ENCODE measurements at places on chromosomes 5 and 9. TPM values are rescaled to one million over a fixed set of nuclear protein-coding genes. Genes with fewer than 3 reads are reported as not detected.

Gene ACSL6
- total RNA-seq: 0.20 TPM

- H3K4me1 ChIP-seq: no peaks in the 10 kb centered on the region
- H3K27ac ChIP-seq: no peak overlapping the region
- H3K36me3 ChIP-seq: no peaks in the 10 kb centered on the region
- no peak for DNase-seq
- no peak overlapping the region for H3K4me3 ChIP-seq
Measured at GRCh38 chr5:30539004-30539634, 654.4 kb upstream of the CDH6 start.

- no peak for DNase-seq
- H3K27ac ChIP-seq: no peak overlapping the region
- no peaks in the 10 kb centered on the region for H3K4me1 ChIP-seq
- no peak overlapping the region for H3K4me3 ChIP-seq
Measured at GRCh38 chr9:88680505-88681160, 145.7 kb downstream of the NXNL2 start.

GRCh38 chr5:140674211-140674610 is 835 bp upstream of the DND1 start:
- no peaks in the 10 kb centered on the region for H3K27me3 ChIP-seq
- no peak overlapping the region for H3K4me3 ChIP-seq
- no peak overlapping the region for H3K27ac ChIP-seq
- no peaks in the 10 kb centered on the region for H3K4me1 ChIP-seq

DNA sequence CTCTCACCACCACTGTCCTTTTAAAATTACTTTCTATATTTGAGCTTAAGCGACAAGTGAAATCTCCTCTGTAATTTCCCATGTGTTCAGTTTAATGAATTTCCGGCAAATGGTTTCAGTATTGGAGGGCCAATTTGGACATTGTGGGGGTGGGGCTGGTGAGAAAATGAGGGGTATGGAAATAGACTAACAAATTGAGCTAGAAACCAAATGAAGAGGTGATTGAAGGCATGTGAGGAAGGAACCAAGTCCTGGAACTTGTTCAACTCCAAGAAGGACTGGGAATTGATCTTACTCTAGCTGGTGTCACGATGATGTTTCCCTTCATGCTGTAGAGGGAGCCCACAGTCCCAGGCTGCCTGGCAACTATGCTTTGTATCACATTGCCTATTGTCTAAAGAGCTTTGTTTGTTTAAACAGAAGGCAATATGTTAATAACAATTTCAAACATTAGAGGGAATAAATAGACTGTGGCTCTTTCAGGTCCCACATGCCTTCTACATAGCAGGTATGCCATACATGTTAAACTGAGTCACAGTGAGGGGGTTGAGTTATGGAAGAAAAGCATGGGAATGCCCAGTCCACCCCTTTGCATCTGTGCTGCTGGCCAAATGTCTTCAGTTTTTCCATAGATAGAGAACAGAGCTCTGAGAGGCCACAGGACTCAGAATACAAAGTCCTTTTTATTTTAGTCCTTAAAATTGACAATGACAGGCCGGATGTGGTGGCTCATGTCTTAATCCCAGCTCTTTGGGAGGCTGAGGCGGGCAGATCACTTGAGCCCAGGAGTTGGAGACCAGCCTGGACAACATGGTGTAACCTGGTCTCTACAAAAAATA is 25.0 kb upstream of the MATR3 start:
- no peaks in the 10 kb centered on the region for H3K36me3 ChIP-seq
- H3K4me3 ChIP-seq: no peak overlapping the region
- peaks cover 29% of the 10 kb centered on the region for H3K4me1 ChIP-seq
- no peak for DNase-seq

GRCh38 chr5:78794693-78795215 is 146.2 kb upstream of the LHFPL2 start:
- no peak overlapping the region for H3K4me3 ChIP-seq
- H3K27ac ChIP-seq: no peak overlapping the region

DNA sequence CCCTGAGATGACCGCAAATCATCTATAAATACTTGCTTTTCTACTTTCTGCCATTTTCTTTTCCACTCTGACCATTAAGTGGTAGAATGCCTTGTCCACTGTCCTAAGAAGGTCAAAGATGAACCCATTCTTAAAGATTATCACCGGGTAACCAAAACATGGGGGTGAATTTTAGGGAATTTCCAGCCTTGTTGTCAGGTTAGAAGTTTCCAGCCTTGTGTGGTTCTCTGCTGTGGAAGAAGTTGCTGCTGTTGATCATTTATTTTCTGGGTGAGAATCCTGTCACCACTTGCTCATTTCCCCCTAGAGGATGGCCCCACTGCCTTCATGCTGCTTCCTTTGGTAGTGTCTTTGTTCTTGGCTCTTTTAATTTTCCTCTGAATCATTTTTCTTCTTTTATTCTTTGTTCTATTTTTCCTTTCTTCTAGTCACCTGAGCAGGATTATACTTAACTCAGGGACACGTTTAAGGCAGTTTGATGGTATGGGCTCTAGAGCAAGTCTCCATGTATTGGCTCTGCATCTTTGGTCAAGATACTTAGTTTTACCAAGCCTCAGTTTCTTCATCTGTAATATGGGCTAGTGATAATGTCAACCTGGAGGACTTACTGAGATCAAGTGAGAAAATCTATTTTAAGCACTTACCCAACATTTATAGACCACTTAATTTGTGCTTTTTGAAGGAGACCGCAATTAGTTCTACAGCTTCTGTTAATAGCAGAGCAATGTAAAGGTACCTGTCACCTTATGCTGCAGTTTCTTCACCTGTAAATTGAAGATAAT is 266.2 kb downstream of the ARHGAP26 start:
- no peak overlapping the region for H3K4me3 ChIP-seq
- peak overlapping the region; percentile 53 for H3K27ac ChIP-seq
- H3K27me3 ChIP-seq: no peaks in the 10 kb centered on the region
- H3K36me3 ChIP-seq: no peaks in the 10 kb centered on the region

- H3K4me1 ChIP-seq: peaks cover 59% of the 10 kb centered on the region
- no peak overlapping the region for H3K4me3 ChIP-seq
- no peak for DNase-seq
- no peak overlapping the region for H3K27ac ChIP-seq
- H3K27me3 ChIP-seq: no peaks in the 10 kb centered on the region
- H3K36me3 ChIP-seq: peaks cover 37% of the 10 kb centered on the region
Measured at GRCh38 chr5:176530393-176530982, 6.7 kb downstream of the RNF44 start.

- no peak for DNase-seq
- H3K27me3 ChIP-seq: peaks cover 2% of the 10 kb centered on the region
- H3K27ac ChIP-seq: no peak overlapping the region
- H3K4me1 ChIP-seq: no peaks in the 10 kb centered on the region
- H3K4me3 ChIP-seq: no peak overlapping the region
Measured at GRCh38 chr5:122181863-122182262, 52.5 kb downstream of the ZNF474 start.

GRCh38 chr5:68456756-68457217 is 241.2 kb downstream of the PIK3R1 start:
- H3K4me3 ChIP-seq: no peak overlapping the region
- no peaks in the 10 kb centered on the region for H3K27me3 ChIP-seq
- no peak for DNase-seq
- H3K4me1 ChIP-seq: no peaks in the 10 kb centered on the region

DNA sequence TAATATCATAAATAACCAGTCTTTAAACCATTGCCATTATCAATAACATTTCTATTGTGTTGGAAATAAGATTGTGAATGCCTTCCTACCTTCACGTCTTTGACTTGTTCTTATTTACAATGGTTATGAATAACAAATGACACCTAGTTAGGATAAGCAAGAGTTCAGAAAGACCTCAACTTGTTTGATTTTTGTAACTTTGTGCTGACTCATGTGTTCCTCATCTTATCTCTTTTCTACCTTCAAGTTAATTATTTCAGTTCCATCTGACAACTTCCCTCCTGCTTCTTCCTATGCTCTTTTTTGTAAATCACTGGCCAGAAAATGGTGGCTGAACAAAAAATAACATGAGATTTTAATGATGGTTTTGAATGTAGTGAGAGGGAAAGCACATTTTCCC is 538.5 kb upstream of the TUSC1 start:
- no peaks in the 10 kb centered on the region for H3K4me1 ChIP-seq
- H3K27ac ChIP-seq: no peak overlapping the region
- no peak for DNase-seq
- no peak overlapping the region for H3K4me3 ChIP-seq
- no peaks in the 10 kb centered on the region for H3K27me3 ChIP-seq

GRCh38 chr5:86646671-86647070 is 28.9 kb downstream of the COX7C start:
- H3K27me3 ChIP-seq: peaks cover 3% of the 10 kb centered on the region
- DNase-seq: no peak
- H3K36me3 ChIP-seq: no peaks in the 10 kb centered on the region

DNA sequence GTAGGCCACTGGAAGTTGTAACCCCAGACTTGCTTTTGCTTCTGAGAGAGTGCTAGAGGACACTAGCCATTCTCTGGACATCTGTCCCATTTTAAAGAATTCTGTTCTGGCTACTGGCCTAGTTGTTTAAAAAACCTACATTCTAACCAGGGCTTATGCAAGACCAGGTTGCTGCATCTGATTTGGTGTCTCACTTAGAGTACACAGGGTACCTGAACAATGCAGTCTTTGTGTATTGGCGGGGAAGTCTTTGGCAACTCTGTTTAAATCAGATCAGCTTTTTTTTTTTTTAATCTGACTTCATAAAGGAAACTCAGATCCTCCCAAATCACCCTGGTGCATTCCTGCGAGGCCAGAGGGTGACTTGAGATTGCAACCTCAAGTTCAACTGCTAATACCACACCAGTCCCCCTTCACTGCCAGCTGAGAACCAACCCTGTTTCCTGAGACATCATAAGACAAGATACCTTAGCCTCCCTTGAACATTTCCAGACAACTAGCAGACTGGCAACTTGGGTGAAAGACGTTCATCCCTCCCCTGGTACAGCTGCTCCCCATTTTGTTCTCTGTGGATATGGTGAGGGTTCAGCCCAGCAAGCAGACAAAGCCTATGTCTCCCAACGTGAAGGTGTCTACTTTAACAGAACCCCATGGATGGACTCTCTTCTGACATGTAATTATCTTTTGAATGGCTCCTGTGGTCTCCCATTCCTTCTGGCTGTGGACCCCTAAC is 27.0 kb downstream of the SKP1 start:
- H3K36me3 ChIP-seq: peaks cover 79% of the 10 kb centered on the region
- H3K4me3 ChIP-seq: no peak overlapping the region
- no peak overlapping the region for H3K27ac ChIP-seq
- DNase-seq: no peak

Gene UBAC1
- 25.5 TPM for total RNA-seq

Gene FOXD4L6
- total RNA-seq: not detected

- no peak overlapping the region for H3K4me3 ChIP-seq
- H3K27ac ChIP-seq: no peak overlapping the region
- no peak for DNase-seq
Measured at GRCh38 chr5:173391031-173391430, 62.8 kb upstream of the STC2 start.

DNA sequence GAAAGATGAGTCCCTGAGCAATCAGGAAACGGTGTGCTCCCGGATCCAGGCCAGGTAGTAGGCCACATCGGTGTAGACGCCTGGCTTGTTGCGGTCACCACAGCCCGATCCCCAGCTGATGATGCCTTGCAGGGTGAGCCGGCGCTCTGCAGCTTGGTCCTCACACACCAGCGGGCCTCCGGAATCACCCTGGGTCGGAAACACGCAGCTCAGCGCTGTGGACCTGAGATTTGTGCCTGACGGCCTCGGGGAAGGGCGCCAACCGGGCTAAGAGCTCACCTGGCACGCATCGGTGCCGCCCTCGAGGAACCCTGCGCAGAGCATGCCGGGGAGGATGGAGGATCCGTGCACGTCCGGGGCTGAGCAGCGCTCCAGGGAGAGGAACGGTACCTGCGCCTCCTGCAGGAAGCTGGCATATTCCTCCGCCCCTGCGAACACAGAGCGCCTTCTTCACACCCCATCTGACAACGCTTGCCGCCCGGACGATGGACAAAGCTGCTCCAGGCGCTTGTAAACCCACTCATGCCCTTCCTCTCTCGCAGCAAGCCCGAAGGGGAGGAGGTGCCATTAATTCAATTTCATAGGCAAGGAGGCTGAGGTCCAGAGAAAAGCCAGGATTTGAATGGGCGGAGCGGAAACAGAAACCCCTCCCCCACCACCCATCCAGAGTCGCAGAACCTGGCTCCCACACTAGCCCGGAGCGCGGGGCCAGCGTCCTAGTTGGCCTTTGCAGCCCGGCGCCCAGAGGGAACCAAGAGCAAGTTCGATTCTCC is 2.0 kb upstream of the PFN3 start:
- H3K4me3 ChIP-seq: peak overlapping the region; percentile 79
- peaks cover 39% of the 10 kb centered on the region for H3K4me1 ChIP-seq
- H3K36me3 ChIP-seq: no peaks in the 10 kb centered on the region

- H3K27me3 ChIP-seq: peaks cover 1% of the 10 kb centered on the region
- H3K4me3 ChIP-seq: no peak overlapping the region
- no peak for DNase-seq
- no peaks in the 10 kb centered on the region for H3K4me1 ChIP-seq
Measured at GRCh38 chr5:180018347-180019060, 53.1 kb downstream of the RNF130 start.

Gene FGF10
- total RNA-seq: not detected

Data from activated B cell treated with CpG ODN at 0.5 μM for 24 hours (primary cell).